Stimulated activated CD8-positive, alpha-beta memory T cell treated with anti-CD3 and anti-CD28 coated beads, Interleukin-7, amount 100 ng/mL, for 24 hours (primary cell): ENCODE measurements at places on chromosomes 11 and 22.

- DNase-seq, result no peak
Measured at GRCh38 chr22:20503816-20504215, 3.6 kb upstream of the MED15 start.

- DNase-seq, result no peak
Measured at GRCh38 chr11:73997120-73997770, 11.6 kb downstream of the UCP3 start.

GRCh38 chr22:41587347-41587723, 2.3 kb downstream of the PMM1 start:
- no peak for DNase-seq

GRCh38 chr22:45830531-45831245, 146.3 kb downstream of the WNT7B start:
- no peak for DNase-seq

DNA sequence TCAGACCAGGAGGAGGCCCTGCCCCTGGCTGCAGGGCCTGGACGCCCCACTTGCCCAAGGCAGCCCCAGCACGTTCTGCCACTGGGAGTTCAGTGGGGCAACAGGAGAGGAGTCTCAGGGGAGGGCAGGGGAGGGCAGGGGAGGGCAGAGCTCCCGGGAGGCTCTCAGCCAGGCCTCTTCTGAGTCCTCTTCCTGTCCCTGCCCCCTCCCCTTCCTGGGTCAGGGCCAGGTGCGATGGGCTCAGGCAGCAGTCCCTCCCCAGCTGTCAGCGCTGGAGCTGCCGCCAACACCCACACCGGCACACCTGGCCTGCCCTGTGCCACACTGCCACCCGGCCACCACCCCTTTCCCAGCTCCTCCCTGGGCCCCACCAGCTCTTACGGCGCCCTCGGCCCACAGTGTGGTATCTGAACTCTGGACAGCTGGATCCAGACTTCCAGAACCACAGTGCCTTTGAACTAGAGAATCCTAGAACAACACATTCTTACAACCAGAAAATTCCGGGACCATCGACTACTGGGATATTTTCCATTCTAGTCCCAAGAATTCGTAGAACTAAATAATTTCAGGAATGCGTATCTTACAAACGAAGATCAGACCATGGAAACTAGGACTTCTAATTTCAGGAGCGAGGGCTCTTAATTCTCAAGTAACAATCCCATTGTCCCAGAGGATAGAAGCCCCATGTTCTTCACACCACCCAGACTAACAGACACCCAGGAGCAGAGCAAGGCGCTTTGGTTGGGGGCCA, 21.8 kb downstream of the RPL3 start:
- no peak for DNase-seq

GRCh38 chr11:20154381-20154780, 5.9 kb downstream of the DBX1 start:
- no peak for DNase-seq

GRCh38 chr11:75945446-75945845, 130.4 kb downstream of the UVRAG start:
- no peak for DNase-seq

- DNase-seq, result no peak
Measured at GRCh38 chr11:77479746-77480352, 6.0 kb upstream of the PAK1 start.

GRCh38 chr22:37219533-37219932, 7.3 kb upstream of the SSTR3 start:
- no peak for DNase-seq

- no peak for DNase-seq
Measured at GRCh38 chr11:2508793-2509192, 64.0 kb downstream of the KCNQ1 start.

DNA sequence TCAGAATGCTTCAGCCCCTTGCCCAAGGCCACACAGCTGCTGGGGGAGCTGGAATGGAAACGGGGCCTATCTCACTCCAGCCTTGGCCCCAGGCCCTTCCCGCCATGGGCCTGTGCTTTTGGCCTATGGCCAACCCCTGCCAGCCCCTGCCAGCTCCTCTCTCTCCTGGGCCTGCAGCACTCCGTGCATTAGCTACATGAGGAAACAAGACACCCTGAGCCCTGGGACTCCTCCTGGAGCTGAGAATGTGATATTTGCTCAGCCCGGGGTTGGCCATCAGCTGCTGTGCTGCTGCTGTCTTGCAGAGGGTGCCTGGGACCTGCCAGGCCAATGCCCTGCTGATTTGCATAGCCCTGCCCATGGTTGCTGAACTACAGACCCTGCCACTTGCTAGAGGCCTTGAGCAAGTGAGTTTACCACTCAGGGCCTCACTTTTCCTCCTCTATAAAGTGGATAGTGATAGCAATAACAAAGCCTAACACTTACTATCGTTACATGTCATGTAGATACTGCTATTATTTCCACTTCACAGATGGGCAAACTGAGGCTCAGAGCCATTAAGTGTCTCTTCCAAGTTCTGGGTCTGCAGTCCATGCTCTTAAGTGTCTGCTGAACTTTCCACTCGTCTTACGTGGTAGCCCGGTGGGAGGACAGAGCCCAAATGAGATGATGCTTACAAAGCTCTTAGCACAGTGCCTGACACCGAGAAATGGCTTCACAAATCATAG, 99.6 kb downstream of the KIAA1671 start:
- no peak for DNase-seq

- DNase-seq, result no peak
Measured at GRCh38 chr11:105923807-105924206, 98.2 kb downstream of the MSANTD4 start.

DNA sequence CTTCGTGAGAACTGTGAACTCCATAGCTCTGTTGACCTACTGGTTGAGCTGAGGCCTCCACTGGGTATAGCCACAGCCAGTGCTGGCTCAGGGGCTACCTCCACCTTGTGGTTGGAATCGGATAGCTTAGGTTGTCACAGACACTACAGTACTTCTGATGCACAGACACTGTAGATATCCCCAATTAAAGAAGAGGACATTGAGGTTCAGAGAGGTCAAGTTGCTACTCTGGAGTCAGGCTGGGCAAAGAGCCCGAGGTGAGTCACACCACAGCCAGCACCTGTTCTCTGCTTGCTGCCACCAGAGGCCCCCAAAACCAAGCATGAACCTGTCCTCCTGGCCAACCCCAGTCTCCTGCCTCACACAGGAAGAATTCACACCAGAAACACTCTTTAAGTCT, 5.4 kb downstream of the UFD1 start:
- DNase-seq, result no peak
